Natural killer cell (primary cell): ENCODE measurements at places on chromosomes 11 and 22.

- no peak for DNase-seq
These were observed 13.5 kb downstream of the CD59 start for GRCh38 chr11:33722590-33723234.

DNA sequence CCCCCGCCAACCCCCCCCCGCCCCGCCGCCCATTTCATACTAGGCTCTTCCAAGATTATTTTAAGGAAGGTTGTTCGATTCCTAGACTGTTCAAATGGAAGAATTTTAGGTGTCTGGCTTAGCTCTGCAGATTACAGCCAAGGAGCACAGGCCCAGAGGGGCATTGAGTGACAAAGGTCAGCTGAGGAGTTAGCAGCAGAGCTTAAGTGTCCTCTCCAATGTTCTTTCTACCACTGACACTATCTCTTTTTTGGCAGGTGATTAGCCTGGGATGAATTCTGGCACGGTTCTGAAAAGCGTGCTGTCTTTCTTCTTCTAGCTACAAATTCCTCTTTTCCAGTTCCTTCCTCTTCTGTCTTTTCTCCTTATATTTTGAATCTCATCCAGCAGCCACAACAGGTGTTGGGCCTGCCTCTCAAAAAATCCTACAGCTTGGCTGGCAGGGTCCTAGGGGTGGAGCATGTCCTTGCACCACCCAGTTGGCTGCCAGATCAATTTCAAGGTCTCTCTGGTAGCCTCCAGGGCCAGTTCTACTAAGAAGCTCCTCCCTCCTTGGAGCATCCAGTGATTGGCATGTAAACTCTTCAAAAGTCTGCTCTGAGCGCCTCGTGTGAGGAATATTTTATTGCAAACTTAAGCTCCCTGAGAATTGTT, 23.0 kb downstream of the KCNE3 start:
- no peak for DNase-seq

- DNase-seq: no peak
These were observed 1.4 kb downstream of the FDX1 start for GRCh38 chr11:110431051-110431672.

DNA sequence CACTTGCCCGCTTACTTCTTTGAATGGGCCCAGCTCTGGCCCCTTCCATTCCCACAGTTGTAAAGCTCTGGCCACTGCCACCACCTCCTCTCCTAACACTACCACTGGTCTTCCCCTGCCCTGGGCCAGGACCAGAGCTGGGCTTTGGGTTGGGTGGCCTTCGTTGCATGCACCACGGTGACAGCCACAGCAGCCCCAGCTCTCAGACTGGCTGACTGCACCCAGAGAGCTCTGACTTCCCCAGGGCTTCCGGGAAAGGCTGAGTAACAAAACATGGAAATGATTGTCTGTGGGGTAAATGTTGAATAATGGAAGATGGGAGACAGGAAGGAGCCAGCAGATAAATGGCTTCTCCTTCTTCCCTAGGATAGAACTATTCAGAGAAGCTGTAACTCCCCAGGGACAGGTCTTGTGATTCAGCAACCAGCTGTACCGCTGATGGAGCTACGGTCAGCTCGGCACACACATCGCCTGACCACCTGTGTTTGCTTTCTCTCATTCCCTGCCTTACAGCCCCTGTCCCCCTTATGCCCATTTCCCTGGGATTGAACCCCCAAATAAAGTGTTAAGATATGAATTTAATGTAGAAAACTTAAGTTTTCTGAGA, 27.6 kb downstream of the SCN4B start:
- DNase-seq: no peak

GRCh38 chr11:69215216-69215615, 59.5 kb downstream of the SMIM38 start:
- no peak for DNase-seq

GRCh38 chr22:47736186-47737034, 974.0 kb downstream of the TBC1D22A start:
- no peak for DNase-seq

- DNase-seq: no peak
These were observed 11.2 kb downstream of the CD82 start for GRCh38 chr11:44576656-44577055.
